ENCODE measurements at places on chromosomes 3 and 15. TPM values are rescaled to one million over a fixed set of nuclear protein-coding genes. Genes with fewer than 3 reads are reported as not detected.

Gene SLC9C1
- 0.69 TPM for total RNA-seq

Gene TMEM108
- 17.4 TPM for total RNA-seq

Gene LDHAL6B
- total RNA-seq: not detected

Gene GOLGA6B
- total RNA-seq: 0.18 TPM

DNA sequence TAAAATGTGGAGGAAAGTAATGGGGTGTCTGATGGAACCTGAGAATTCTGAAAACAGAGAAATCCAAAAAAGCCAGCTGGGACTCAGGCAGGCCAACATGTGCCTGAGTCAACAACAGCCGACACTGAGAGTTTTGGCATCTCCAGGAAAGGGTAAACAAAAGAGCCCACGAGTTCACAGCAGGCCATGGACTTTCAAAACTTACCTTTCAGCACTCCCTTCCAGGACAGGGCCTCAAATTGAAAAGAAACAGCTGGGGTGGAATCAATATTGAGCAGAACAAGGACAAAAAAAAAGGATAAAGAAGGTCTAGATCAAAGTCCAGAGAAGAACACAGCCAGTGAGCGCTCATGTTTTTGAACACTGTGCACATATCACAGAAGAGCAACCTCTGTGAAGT, 735.4 kb upstream of the GRM7 start:
- peaks cover 2% of the 10 kb centered on the region for H3K4me1 ChIP-seq
- no peaks in the 10 kb centered on the region for H3K36me3 ChIP-seq
- DNase-seq: no peak
- H3K27ac ChIP-seq: no peak overlapping the region

- H3K4me1 ChIP-seq: peaks cover 3% of the 10 kb centered on the region
- H3K4me3 ChIP-seq: no peak overlapping the region
- no peaks in the 10 kb centered on the region for H3K36me3 ChIP-seq
- H3K27me3 ChIP-seq: no peaks in the 10 kb centered on the region
- no peak for DNase-seq
These were observed 73.5 kb upstream of the ABI3BP start for GRCh38 chr3:101066711-101067129.

- H3K4me3 ChIP-seq: no peak overlapping the region
- no peaks in the 10 kb centered on the region for H3K4me1 ChIP-seq
- H3K27ac ChIP-seq: no peak overlapping the region
- H3K36me3 ChIP-seq: no peaks in the 10 kb centered on the region
- DNase-seq: no peak
These were observed 78.0 kb downstream of the PEX5L start for GRCh38 chr3:179958759-179959158.

DNA sequence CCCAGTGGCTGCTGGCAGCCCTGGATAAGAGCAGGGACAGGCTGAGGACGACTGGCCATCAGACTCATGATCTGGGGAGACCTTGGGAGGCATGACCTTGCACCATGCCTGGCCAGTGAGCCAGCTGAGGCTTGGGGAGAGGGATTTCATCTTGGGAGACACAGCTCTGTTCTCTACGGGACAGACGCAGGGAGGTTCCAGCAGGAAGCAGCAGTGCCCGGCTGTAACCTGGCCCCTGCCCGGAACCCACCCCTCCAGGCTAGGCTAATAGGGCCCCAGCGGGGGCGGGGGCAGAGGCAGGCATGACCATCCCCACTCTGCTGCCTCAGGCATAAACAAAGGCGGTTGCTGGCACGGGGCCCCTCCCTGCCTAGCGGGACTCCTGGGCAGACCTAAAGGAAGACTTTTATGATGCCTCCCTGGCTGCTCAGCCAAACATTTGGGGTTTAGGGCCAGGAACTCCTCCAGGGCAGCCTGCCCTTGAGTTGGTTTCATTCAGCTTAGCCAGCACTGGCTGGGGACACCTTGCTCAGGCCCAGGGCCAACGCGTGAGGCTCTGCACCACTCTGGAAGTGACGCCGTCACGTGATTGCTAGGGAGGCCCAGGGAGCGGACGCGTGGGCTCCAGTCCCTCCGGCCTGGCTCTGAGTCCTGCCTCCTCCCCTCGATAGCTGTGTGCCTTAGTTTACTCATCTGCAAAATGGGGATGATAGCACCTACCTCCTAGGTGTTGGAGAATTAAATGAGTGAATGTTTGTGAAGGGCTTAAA, 27.6 kb downstream of the HDAC11 start:
- H3K4me1 ChIP-seq: peaks cover 15% of the 10 kb centered on the region
- H3K27ac ChIP-seq: peak overlapping the region; percentile 72
- H3K4me3 ChIP-seq: no peak overlapping the region
- DNase-seq: no peak
- no peaks in the 10 kb centered on the region for H3K27me3 ChIP-seq
- peaks cover 3% of the 10 kb centered on the region for H3K36me3 ChIP-seq

- DNase-seq: no peak
- no peak overlapping the region for H3K27ac ChIP-seq
- H3K4me3 ChIP-seq: no peak overlapping the region
- no peaks in the 10 kb centered on the region for H3K36me3 ChIP-seq
These were observed 359.3 kb downstream of the GABRG3 start for GRCh38 chr15:27330326-27330725.

DNA sequence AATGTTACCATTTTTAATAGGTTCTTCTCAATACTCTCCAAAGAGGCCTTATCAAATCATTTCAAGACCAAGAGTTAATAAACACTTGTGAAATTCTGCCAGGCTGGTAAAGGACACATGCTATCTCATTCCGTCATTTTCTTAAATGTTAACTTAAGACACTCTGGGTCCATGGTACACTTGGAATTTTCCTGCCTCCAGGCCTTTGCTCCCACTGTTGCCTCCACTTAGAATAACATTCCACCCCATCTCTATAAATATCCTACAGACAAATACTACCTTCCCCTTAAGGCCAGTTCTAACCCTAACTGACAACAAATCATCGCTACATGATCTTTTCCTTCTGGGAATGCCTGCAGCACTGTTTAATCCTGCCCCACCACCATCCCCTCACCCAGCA, 24.1 kb downstream of the MAGI1 start:
- H3K27ac ChIP-seq: no peak overlapping the region
- peaks cover 5% of the 10 kb centered on the region for H3K4me1 ChIP-seq
- H3K4me3 ChIP-seq: no peak overlapping the region
- no peaks in the 10 kb centered on the region for H3K36me3 ChIP-seq

GRCh38 chr15:100716456-100717085, 114.2 kb downstream of the ASB7 start:
- peaks cover 2% of the 10 kb centered on the region for H3K27me3 ChIP-seq
- no peak for DNase-seq
- peaks cover 6% of the 10 kb centered on the region for H3K4me1 ChIP-seq
- no peaks in the 10 kb centered on the region for H3K36me3 ChIP-seq
- no peak overlapping the region for H3K4me3 ChIP-seq

DNA sequence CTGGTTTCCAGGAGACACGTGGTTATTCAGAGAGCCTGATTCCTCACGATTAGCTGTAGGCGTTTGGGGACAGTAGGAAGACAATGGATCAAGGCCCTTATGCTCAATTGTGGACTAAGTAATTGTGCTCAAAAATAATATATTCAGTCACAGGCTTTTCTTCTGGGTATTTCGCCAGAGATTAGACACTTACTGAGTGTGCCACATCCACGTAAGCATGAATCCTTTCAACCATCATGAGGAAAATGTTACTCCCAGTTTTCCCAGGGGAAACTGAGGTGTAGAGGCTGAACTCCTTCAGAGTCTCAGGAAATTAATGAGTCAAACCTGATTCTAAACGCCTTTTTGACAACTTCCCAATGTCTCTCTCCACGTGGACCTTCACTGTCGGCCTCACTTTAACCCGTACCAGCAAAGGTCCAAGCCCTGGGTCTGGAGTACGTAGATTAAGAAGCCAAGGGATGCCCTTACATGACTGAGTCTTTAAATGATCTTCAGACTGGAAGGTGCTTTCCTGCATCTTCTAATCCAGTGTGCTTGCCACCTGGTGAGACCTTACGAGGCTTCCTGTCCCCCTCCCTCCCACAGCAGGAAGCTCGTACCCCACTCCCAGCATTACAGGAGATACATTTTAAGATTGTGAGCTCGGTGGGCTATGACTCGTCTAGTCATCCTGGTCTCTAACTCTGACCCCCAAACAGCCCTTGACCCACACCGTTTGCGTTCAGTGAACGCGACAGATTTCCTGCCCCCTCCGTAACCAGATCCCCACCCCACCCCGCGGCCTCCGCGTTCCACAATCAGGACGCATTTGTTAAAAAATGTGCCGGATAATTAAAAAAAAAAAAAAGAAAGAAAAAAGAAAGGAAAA, 1.7 kb downstream of the PKM start:
- H3K27me3 ChIP-seq: no peaks in the 10 kb centered on the region
- peak overlapping the region; percentile 88 for H3K4me3 ChIP-seq
- H3K27ac ChIP-seq: peak overlapping the region; percentile 96
- H3K4me1 ChIP-seq: peaks cover 53% of the 10 kb centered on the region
- DNase-seq: no peak

GRCh38 chr15:25811481-25811906, 51.6 kb downstream of the ATP10A start:
- no peak for DNase-seq
- no peak overlapping the region for H3K27ac ChIP-seq
- no peak overlapping the region for H3K4me3 ChIP-seq
- peaks cover 6% of the 10 kb centered on the region for H3K4me1 ChIP-seq

DNA sequence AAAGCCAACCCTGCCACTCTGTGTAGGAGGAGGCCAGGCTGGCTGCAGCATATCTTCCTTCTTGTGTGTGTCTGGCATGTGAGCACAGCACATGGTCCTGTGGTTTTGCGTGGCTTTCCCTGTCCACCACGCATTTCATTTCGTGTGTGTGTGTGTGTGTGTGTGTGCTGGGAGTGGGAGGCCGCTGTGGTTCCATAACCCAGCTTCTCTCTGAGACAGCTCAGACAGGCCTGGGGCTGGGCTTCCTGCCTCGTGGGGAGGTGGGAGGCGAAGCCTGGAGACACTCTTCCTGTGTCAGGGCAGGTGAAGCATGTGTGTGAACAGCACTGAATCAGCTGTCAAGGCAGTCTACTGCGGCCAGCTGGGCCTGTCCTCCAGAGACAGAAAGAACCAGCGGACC, 16.0 kb upstream of the MRPS22 start:
- no peak for DNase-seq
- H3K36me3 ChIP-seq: no peaks in the 10 kb centered on the region
- H3K4me3 ChIP-seq: no peak overlapping the region

DNA sequence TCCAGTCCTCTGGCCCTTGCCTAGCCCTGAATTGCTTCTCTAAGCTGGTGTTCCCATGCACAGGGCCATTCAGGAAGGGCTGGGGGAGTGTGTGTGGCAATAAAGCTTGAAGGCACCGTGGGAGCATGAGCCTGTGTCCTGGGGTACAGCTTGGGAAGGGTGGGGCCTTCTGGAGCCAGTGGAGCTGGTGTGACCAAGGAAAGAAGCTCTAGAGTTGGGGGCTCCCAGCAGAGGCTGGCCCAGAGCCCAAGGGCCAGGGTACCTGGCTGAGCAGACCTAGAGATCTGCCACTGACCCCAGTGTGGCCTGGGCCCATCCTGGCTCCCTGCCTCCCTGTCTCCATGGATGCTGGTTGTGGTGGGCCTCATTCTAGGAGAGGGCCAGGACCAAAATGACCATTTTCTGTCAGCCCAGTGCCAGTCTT, 8.1 kb downstream of the ABTB1 start:
- H3K4me3 ChIP-seq: no peak overlapping the region
- DNase-seq: no peak
- H3K4me1 ChIP-seq: no peaks in the 10 kb centered on the region

- DNase-seq: no peak
- H3K27me3 ChIP-seq: peaks cover 60% of the 10 kb centered on the region
- no peak overlapping the region for H3K27ac ChIP-seq
- no peak overlapping the region for H3K4me3 ChIP-seq
- no peaks in the 10 kb centered on the region for H3K36me3 ChIP-seq
These were observed 93.8 kb downstream of the SLCO3A1 start for GRCh38 chr15:91947293-91947679.

DNA sequence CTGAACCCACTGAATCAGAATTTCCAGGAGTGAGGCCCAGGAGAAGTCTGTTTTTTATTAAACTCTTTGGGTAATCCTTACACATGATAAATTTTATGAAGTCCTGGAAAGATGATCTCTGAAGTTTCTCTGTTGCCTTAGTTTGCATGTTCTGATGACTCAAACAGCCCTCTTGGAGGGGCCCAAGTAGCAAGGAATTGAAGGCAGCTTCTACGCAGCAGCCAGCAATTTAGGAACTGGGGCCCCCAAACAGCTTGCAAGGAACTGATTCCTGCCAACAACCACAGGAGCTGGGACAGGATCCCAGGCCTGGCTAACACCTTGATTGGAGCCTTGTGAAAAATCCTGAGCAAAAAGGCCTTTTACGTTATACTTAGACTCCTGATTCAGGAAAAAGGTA, 5.4 kb upstream of the ACP3 start:
- peak overlapping the region; percentile 80 for H3K27ac ChIP-seq
- peaks cover 37% of the 10 kb centered on the region for H3K4me1 ChIP-seq
- H3K4me3 ChIP-seq: peak overlapping the region; percentile 22
- DNase-seq: no peak
- no peaks in the 10 kb centered on the region for H3K27me3 ChIP-seq

GRCh38 chr3:138336454-138336999, 6.9 kb upstream of the NME9 start:
- no peaks in the 10 kb centered on the region for H3K36me3 ChIP-seq
- no peak overlapping the region for H3K27ac ChIP-seq
- no peak overlapping the region for H3K4me3 ChIP-seq
- H3K4me1 ChIP-seq: no peaks in the 10 kb centered on the region

DNA sequence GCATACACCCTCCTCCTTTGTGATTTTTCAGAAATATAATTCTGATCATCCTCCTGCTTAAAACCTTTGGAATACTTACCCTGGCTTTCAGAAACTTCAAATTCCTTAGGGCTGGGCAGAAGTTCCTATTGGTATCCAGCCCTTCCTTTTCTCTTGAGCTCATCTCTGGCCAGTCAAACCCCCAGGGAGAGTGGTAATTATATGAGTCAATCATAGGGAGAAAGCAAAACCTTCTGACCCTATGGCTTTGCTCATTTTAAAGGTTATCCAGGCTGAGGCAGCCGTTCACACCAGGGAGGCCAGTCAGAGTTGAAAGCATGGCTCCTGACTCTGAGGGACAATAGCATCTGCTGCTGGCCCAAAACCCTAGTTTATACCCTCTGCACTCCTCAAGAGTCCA, 23.9 kb upstream of the CTNNB1 start:
- H3K36me3 ChIP-seq: no peaks in the 10 kb centered on the region
- no peaks in the 10 kb centered on the region for H3K27me3 ChIP-seq
- H3K4me1 ChIP-seq: peaks cover 56% of the 10 kb centered on the region
- H3K27ac ChIP-seq: peak overlapping the region; percentile 55
- H3K4me3 ChIP-seq: no peak overlapping the region

GRCh38 chr3:12194209-12194608, 35.5 kb upstream of the TIMP4 start:
- H3K27me3 ChIP-seq: no peaks in the 10 kb centered on the region
- no peak overlapping the region for H3K27ac ChIP-seq
- H3K4me1 ChIP-seq: peaks cover 3% of the 10 kb centered on the region
- DNase-seq: no peak

All from mesothelial cell of epicardium (in vitro differentiated cells).